Stomach (tissue), 19 donors: ENCODE measurements at places on chromosomes 2 and 18. TPM values are rescaled to one million over a fixed set of nuclear protein-coding genes. Genes with fewer than 3 reads are reported as not detected.

DNA sequence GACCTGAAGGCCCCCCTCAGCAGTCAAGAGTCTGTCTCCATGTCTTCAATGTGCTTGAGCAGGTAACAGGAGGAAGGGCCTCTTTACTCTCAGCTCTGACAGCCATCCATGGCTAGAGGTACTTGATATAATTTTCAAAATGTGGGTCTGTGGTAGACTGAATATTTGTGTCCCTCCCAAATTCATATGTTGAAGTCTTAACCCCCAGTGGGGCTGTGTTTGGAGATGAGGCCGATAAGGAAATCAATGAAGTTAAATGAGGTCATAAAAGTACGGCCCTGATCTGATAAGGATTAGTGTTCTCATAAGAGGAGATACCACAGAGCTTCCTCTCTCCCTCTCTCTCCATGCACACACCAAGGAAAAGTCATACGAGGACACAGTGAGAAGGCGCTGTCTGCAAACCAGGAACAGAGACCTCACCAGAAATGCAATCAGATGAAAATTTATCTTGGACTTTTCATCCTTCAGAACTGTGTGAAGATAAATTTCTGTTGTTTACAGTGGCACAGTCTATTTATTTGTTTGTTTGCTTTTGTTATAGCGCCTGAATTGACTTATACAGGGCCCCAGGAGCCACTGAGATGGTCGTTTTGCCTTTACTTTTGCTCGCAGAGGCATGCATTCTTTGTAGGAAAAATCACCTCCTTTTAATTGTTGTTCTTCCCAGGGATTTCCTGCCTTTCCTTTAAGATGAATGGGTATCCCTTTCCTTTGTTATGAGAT lies 274.8 kb upstream of the TRIB2 start:
- no peak for DNase-seq
- H3K4me3 ChIP-seq = no peak overlapping the region
- no peak overlapping the region for H3K27ac ChIP-seq
- H3K27me3 ChIP-seq = no peaks in the 10 kb centered on the region

DNA sequence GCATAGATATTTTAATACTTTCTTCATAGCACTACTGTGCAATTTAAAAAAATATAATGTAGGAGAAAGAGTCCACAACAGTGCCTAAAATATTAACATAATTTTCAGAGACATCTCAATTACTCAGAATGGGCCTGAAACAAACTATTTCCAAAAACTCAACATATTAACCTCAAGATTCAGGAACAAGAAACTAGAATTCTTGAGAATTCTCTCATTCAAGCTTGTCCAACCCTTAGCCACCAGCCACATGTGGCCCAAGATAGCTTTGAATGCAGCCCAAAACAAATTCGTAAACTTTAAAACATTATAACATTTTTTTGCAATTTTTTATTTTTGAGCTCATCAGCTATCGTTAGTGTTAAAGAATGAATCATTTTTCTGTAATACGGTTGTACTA lies 35.2 kb downstream of the LNPK start:
- no peak for DNase-seq
- H3K36me3 ChIP-seq = no peaks in the 10 kb centered on the region
- H3K27me3 ChIP-seq = no peaks in the 10 kb centered on the region
- no peaks in the 10 kb centered on the region for H3K4me1 ChIP-seq
- no peak overlapping the region for H3K4me3 ChIP-seq

GRCh38 chr18:55869556-55870501 lies 281.8 kb upstream of the TCF4 start:
- no peaks in the 10 kb centered on the region for H3K27me3 ChIP-seq
- H3K4me3 ChIP-seq = no peak overlapping the region
- no peak for DNase-seq
- H3K36me3 ChIP-seq = no peaks in the 10 kb centered on the region

DNA sequence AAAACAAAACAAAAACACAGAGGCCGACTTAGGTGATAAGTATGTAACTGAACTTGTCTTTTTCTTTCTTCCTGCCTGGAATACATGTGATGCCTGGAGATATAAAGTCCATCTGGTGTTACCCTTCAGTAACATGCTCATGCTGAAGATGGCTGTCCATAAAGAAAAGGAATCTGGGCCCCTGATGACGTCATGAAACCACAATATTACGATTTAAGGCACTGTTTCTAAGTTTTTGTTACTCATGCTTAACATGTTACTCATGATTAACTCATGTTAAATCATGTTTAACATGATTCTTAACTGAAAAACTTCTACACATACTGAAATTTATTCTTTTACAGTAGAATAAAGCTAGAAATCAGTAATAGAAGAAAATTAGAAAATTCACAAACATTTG lies 49.0 kb downstream of the STRADB start:
- H3K36me3 ChIP-seq = no peaks in the 10 kb centered on the region
- no peaks in the 10 kb centered on the region for H3K27me3 ChIP-seq
- no peak for DNase-seq

- no peaks in the 10 kb centered on the region for H3K27me3 ChIP-seq
- H3K4me3 ChIP-seq = no peak overlapping the region
- no peaks in the 10 kb centered on the region for H3K4me1 ChIP-seq
- DNase-seq = no peak
These were observed 94.8 kb downstream of the EML6 start for GRCh38 chr2:54818226-54818625.

- no peak for DNase-seq
- H3K36me3 ChIP-seq = no peaks in the 10 kb centered on the region
- peaks cover 95% of the 10 kb centered on the region for H3K4me1 ChIP-seq
- H3K27me3 ChIP-seq = no peaks in the 10 kb centered on the region
- H3K4me3 ChIP-seq = peak overlapping the region; percentile 10
These were observed 27.7 kb downstream of the SH3BP4 start for GRCh38 chr2:234979204-234980167.

GRCh38 chr2:31923662-31924061 lies 87.1 kb downstream of the MEMO1 start:
- no peak overlapping the region for H3K4me3 ChIP-seq
- no peaks in the 10 kb centered on the region for H3K27me3 ChIP-seq
- no peak overlapping the region for H3K27ac ChIP-seq
- DNase-seq = no peak

GRCh38 chr2:150716186-150716585 lies 228.7 kb upstream of the RND3 start:
- no peak for DNase-seq
- no peak overlapping the region for H3K4me3 ChIP-seq
- H3K36me3 ChIP-seq = no peaks in the 10 kb centered on the region

DNA sequence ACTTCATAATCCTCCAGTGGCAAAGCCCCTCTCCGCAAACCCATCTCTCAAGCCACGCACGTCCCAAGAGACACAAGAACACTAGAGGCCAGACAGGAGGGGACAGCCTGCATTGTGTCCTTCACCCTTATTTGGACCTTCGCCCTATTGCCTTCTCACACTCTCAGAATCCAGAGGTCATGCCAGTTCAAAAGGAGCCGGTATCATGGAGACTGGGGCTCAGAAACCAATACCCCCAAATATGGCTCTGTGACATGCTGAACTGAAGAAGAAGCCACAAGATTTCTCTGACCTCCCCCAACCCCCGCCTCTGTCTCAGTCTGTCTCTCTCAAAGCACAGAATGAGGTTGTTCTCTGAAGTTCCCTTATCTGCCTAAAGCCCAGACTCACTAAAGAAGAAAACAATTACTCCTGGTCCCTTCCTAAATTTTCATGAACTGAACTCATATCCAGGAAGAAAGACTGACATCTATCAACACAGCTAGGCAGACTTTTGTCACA lies 19.2 kb upstream of the SPATA3 start:
- no peaks in the 10 kb centered on the region for H3K4me1 ChIP-seq
- H3K27me3 ChIP-seq = peaks cover 8% of the 10 kb centered on the region
- H3K36me3 ChIP-seq = no peaks in the 10 kb centered on the region
- DNase-seq = no peak
- no peak overlapping the region for H3K4me3 ChIP-seq

- H3K4me3 ChIP-seq = no peak overlapping the region
- no peak for DNase-seq
- H3K4me1 ChIP-seq = no peaks in the 10 kb centered on the region
- H3K27ac ChIP-seq = no peak overlapping the region
These were observed 148.3 kb upstream of the ALKAL2 start for GRCh38 chr2:436205-436604.

GRCh38 chr2:132656266-132656975 lies 13.6 kb downstream of the LYPD1 start:
- no peak overlapping the region for H3K4me3 ChIP-seq
- DNase-seq = no peak
- no peaks in the 10 kb centered on the region for H3K36me3 ChIP-seq
- no peaks in the 10 kb centered on the region for H3K27me3 ChIP-seq

GRCh38 chr18:6486764-6487426 lies 72.2 kb upstream of the L3MBTL4 start:
- H3K4me3 ChIP-seq = no peak overlapping the region
- H3K27ac ChIP-seq = no peak overlapping the region
- no peaks in the 10 kb centered on the region for H3K27me3 ChIP-seq
- peaks cover 4% of the 10 kb centered on the region for H3K4me1 ChIP-seq
- no peaks in the 10 kb centered on the region for H3K36me3 ChIP-seq

DNA sequence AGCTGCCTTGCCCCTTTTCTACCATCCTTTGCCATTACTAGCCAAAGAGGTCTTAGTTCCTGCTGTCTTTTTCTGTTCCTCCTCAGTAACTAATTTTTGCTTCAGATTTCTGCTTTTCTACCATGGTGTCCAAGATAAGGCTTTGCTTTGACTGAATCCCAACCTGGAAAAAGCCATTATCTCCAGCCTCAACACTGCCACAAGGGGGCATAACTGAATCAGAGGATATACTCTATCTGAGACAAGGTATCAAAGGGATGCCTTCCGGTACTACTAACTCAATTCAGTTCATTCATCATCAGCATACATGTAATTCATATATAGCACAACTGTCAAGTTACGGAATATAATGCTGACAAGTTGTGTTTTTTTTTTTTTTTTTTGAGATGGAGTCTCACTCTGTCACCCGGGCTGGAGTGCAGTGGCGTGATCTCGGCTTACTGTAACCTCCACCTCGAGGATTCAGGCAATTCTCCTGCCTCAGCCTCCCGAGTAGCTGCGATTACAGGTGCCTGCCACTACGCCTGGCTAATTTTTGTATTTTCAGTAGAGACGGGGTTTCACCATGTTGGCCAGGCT lies 11.4 kb downstream of the OSGEPL1 start:
- H3K27ac ChIP-seq = no peak overlapping the region
- peak; percentile 44 for DNase-seq
- no peaks in the 10 kb centered on the region for H3K27me3 ChIP-seq
- H3K4me1 ChIP-seq = no peaks in the 10 kb centered on the region
- peaks cover 8% of the 10 kb centered on the region for H3K36me3 ChIP-seq
- no peak overlapping the region for H3K4me3 ChIP-seq

DNA sequence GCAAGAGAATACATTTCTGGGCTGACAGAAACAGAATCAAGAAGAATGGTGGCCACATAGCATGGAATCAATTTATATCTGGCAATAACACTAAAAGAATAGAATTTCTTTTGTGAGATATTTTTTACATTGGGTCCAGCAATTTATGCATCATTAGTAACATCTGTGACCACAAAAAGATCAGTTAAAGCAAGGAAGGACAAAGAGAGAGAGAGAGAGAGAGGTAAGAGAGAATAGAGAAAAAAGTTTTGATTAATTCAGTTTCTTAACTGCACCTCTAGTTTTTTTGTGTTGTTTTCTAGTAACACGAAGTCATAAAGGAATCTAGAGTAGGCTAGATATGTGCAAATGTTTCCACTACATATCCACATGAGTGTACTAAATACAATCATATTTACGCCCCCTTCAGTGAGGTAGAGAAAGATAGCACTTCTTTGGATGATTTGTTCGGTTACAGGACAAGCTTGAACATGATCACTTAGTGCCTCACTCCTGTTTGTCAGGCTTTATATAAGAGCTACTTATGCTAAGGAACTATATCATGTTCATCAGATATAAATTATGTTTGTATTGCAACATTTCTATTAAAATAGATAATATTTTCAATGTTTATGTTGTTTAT lies 247.4 kb upstream of the COL3A1 start:
- no peaks in the 10 kb centered on the region for H3K27me3 ChIP-seq
- H3K4me3 ChIP-seq = no peak overlapping the region
- no peaks in the 10 kb centered on the region for H3K36me3 ChIP-seq
- H3K27ac ChIP-seq = no peak overlapping the region

- H3K4me1 ChIP-seq = peaks cover 21% of the 10 kb centered on the region
- H3K36me3 ChIP-seq = peaks cover 16% of the 10 kb centered on the region
- no peak for DNase-seq
These were observed 11.3 kb downstream of the HYCC2 start for GRCh38 chr2:201059961-201060755.

GRCh38 chr2:152234277-152234676 lies 58.7 kb upstream of the STAM2 start:
- H3K27me3 ChIP-seq = no peaks in the 10 kb centered on the region
- H3K4me1 ChIP-seq = no peaks in the 10 kb centered on the region
- DNase-seq = no peak
- no peak overlapping the region for H3K27ac ChIP-seq
- no peak overlapping the region for H3K4me3 ChIP-seq
- no peaks in the 10 kb centered on the region for H3K36me3 ChIP-seq

DNA sequence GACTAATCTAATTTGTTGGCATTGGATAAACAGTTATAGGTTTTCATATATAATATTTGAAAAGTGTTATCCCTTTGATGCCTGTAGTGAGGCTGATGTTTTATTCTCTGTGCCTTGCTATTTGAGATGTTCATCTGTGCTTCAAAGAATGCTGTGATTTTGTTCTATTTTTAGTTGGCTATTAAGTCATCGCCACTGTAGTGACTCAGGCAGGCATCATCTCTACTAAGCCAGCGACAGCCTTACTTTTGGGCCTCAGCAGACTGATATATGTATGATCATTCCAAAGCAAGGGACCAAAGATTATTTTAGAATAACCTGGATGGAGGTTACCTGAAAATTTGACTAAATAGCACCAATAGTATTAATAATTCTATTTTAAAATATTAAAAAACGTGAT lies 1674.5 kb upstream of the NXPH2 start:
- H3K4me1 ChIP-seq = no peaks in the 10 kb centered on the region
- DNase-seq = no peak
- no peaks in the 10 kb centered on the region for H3K27me3 ChIP-seq

UGT1A6 gene
- total RNA-seq = 26.3 TPM

AQP12A gene
- total RNA-seq = not detected

AKAIN1 gene
- not detected for total RNA-seq

PCARE gene
- not detected for total RNA-seq

SPHKAP gene
- not detected for total RNA-seq
